RPMI7951 (cell line): ENCODE measurements at places on chromosomes 11 and 22.

GRCh38 chr11:72759468-72759985 lies 7.3 kb upstream of the ARAP1 start:
- DNase-seq = no peak

DNA sequence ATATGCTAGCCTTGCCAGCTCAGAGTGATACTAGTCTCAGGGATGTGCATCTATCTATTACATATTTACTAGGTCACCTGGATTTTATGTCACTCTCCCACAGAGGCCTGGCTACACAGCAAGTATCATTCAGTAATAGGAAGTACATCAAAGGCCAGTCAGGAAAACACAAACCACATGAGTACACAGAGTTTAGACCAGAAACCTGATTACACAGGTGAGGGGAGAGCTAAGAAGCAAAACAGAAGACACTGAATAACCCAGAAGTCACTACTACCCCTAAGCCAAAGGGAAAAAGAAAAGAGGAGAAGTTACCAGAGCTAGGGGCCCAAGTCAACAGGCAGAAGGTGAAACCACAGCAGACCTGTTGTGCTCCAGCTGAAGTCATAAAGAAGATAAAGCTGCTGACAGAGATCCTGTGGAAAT lies 13.3 kb downstream of the LPXN start:
- DNase-seq = no peak

GRCh38 chr22:29819501-29819900 lies 18.6 kb downstream of the ASCC2 start:
- DNase-seq = no peak

- DNase-seq = no peak
Observed at GRCh38 chr11:44942029-44942955, 8.4 kb downstream of the TP53I11 start.

DNA sequence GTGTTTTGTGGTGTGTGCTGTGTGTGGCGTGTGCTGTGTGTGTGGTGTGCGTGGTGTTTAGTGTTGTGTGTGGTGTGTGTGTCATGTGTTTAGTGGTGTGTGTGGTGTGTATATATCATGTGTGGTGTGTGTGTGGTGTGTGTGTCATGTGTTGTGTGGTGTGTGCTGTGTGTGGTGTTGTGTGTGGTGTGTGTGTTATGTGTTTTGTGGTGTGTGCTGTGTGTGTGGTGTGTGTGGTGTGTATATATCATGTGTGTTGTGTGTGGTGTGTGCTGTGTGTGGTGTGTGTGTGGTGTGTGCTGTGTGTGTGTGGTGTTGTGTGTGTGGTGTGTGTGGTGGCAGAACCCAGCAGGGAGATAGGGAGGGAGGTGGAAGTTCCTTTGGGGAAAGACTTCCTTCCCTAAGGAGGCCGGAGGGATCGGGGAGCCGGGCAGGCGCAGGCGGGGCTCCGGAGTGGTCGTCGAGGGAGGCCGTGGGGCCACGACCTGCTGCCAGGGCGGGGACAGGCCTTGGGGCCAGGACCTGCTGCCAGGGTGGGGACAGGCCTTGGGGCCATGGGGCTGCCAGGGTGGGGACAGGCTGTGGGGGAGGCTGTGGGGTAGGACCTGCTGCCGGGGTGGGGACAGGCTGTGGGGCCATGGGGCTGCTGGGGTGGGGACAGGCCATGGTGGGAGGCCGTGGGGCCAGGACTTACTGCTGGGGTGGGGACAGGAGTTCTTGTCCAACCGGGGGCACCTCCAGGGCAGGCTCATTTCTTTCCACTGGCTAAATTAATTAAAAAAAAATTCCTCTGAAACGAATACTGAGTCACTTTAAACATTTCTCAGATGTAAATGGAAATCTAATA lies 15.2 kb downstream of the PIM3 start:
- peak; percentile 39 for DNase-seq

DNA sequence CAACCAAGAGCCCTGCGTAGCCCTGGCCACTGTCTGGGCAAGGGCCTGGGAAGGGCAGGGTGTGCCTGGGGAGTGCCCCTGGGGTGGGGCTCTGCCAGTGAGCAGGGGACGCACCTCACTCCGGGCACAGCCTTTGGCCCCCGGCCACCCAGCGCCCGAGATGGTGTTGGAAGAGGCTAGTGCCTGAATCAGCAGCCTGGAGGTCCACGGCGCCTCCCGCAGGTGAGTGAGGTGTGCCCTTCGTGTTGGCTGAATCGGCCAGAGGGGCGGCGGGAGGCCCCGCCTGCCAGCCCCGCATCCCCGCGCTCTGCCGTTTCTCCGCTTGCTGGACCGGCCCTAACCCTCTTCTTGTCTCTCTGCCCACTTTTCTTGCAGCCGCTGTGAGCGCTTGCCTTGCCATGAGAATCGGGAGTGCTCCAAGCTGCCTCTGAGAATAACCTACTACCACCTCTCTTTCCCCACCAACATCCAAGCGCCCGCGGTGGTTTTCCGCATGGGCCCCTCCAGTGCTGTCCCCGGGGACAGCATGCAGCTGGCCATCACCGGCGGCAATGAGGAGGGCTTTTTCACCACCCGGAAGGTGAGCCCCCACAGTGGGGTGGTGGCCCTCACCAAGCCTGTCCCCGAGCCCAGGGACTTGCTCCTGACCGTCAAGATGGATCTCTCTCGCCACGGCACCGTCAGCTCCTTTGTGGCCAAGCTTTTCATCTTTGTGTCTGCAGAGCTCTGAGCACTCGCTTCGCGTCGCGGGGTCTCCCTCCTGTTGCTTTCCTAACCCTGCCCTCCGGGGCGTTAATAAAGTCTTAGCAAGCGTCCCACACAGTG lies 60.1 kb downstream of the FBLN1 start:
- no peak for DNase-seq

GRCh38 chr11:68093565-68093964 lies 27.6 kb downstream of the CHKA start:
- DNase-seq = no peak

DNA sequence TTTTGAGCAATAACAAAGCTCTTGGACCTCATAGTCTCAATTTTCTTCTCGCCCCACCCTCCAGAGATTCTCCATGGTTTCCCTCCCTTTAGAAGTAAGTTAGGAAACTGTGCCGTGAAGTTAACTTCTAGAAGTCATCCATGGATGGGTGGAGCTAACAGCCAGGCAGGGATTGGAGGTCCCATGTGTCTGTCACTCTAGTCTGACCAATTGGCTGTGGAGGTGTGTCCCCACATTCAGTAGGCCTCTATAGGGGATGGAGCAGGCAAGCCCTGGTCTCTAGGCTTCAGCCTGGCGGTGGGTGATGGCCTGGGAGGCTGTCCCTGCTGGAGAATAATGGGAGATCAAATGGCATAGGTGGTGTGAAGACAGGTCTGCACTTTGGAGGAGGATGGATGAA lies 50.7 kb downstream of the TP53I11 start:
- peak; percentile 74 for DNase-seq

- DNase-seq = peak; percentile 15
Observed at GRCh38 chr11:80414181-80415165, 973.6 kb upstream of the TENM4 start.

- DNase-seq = no peak
Observed at GRCh38 chr22:22678970-22679369, 34.6 kb downstream of the GGTLC2 start.

DNA sequence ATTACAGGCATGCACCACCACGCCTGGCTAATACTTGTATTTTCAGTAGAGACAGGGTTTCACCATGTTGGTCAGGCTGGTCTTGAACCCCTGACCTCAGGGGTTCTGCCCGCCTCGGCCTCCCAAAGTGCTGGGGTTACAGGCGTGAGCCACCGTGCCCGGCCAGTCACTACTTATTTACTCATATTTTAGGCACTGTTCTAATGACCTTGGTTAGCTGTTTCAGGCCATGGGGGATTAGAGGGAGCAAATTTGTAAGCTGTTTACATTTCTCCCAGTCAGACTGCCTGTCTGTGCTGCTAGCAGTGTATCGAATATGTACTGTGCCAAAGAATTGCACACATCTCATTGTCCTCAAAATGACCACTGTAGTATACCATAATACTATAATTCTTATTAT lies 32.7 kb upstream of the PACSIN2 start:
- DNase-seq = no peak

GRCh38 chr11:35619855-35620640 lies 1.8 kb downstream of the FJX1 start:
- peak; percentile 38 for DNase-seq

GRCh38 chr11:93783765-93784144 lies 327 bp upstream of the MED17 start:
- DNase-seq = no peak

DNA sequence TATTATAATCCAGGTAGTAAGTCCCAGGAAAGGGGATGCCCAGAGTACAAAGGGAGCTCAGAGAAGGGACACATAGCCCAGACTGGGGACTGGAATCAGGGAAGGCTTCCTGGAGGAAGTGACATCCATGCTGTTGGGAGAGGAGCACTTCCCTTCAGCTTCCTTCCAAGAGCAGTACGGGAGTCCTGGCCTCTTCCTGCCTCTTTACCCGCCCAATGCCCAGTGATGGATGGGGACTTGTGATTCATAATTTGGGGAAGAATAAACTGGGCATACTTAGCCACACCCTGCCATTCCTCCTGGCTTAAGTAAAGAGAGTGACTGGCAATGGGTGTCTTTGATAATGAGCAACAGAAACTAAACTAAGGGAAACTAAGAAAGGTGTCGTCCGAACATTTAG lies 11.5 kb downstream of the C11orf91 start:
- peak; percentile 49 for DNase-seq

- no peak for DNase-seq
Observed at GRCh38 chr22:50256258-50256862, 5.1 kb downstream of the MAPK12 start.

DNA sequence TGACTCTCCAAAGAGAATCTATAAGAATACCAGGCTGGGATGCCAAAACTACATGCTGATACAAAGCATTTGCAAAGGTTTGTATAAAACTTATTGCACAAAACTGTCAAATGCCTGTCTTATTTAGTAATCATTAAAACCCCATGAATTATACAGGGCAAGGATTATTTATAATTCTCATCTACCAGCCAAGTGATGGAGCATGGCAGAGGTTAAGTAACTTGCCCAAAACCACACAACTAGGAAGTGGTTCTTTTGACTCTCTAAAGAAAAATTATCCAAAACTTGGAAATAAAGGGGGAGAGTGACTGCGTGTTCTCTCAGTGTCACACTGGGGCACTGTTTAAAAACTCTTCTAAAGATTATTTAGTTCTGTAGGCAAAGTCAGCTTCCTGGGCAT lies 17.4 kb upstream of the CLMP start:
- no peak for DNase-seq

DNA sequence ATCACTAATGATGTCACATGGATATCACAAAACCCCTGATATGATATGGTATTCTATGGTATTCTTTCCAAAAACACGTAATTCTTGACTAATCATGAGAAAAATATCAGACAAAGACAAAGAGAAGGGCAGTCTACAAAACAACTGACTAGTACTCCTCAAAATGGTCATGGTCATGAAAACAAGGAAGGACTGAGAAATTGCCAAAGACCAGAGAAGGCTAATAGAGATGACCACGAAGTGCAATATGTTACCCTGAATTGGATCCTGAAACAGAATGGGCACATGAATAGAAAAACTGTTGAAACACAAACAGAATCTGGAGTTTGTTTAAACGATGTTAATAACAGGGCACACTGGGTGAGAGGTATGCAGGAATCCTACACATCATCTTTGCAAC lies 10.2 kb downstream of the CKAP5 start:
- no peak for DNase-seq

DNA sequence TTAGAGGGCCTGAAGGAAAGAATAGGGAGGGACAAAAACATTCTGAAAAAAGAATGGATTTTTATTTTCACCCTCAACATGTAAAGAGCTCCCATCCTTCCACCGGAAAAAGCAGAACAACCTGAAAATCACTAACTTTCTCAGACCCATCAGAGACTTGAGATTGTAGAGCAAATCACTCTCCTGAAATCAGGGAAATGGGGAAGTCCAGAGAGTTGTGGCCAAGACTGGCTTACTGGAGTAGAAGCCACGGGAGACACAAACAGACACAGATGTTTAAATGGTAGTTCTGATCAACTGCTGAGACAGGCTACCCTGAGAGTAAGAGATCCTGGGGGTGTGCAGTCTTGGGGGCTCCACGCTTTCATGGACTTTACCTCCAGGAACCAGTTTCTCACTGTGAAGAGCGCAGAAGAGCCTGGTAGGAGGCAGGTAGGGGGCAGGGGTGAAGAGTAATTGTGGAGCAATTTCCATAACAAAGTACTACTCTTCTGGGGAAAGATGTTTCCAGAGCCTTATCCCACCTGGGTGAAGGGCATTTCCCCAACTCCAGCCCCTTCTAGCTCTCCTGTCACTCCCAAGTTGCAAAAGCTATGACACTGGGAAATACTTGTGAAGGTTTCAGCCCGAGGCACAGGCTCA lies 47.1 kb downstream of the ASCL2 start:
- DNase-seq = no peak

- peak; percentile 72 for DNase-seq
Observed at GRCh38 chr22:45553351-45554039, 50.8 kb downstream of the FBLN1 start.

DNA sequence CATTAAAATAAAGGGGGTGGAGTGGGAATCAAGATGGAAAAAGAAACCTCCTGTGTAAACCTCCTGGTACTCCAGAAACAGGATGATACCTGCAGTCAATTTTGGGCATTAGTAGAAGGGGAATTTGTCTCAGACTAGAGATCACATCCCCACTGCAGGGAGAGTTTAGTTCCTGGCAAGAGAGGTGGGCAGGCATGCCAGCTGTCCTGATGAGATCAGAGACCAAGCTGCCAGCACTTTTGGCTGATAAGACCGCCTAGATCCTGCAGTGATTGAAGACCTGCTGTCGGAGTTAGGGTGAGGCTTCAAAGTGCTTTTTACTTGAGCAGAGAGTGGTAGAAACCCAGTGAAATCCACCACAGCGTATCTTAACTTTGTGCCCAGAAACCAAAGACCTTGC lies 29.7 kb upstream of the NELL1 start:
- DNase-seq = no peak

- no peak for DNase-seq
Observed at GRCh38 chr22:24069721-24070120, 58.6 kb downstream of the CABIN1 start.

DNA sequence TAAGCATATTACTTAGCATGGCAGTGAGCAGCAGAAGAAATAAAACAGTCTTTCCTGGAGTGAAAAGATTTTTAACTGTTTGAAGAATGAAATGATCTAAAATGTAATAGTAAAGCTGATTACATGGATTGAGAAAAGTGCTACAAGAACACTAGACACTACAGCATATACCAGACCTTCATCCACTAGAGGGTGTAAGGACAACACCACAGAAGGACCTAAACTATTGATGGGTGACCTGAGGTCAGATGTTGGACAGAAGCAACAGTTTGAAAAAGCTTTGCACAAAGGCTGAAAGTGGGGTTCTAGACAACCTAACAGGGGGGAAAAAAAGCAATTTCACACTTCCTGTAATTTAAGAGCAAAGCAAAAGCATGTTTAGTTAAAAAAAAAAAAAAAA lies 97.7 kb downstream of the RBFOX2 start:
- DNase-seq = peak; percentile 72
